ENCODE measurements at places on chromosomes 11 and 22.

- DNase-seq, result no peak
Observed at GRCh38 chr11:131491503-131491902, 121.1 kb downstream of the NTM start.

DNA sequence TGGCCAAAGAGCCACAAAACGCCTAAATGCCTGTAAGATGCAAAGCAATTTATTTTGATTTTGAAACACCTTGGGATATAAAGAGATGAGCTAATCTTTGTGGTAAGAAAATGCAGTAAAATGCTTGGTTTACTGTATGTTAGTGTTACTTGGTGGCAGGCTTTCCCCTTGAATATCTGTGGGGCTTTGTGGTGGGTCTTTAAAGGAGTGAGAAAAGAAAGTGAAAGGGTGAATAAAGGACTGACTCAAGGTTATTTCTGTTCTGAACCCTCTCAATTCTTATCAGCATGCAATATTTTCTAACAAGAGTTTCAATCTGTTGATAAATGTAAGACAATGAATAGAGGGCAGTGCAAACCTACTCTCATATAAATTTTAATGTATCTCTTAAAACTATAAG, 1555.9 kb upstream of the RAG2 start:
- no peak for DNase-seq

DNA sequence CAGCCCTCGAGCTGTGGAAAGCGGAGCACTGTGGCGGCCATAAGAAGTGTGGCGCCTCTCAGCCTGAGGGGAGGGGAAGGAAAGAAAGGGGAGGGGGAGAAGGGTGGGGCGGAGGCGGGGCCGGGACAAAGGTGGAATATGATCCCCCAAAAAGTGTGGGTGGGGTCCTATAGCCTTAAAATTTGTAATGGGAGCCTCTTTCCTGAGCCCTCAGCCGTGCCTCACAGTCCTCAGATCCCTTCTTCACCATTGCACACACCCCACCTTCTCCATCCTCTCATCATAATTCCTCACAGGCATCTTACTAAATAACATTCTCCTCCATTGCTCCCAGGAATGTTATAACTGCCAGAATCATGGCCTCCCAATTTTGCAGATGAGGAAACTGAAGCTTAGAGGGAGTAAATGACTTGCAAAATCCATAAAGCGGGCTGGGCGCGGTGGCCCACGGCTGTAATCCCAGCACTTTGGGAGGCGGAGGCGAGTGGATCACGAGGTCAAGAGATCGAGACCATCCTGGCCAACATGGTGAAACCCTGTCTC, 600 bp upstream of the RAB6A start:
- DNase-seq, result no peak

GRCh38 chr11:76837696-76838677, 22.7 kb upstream of the ACER3 start:
- DNase-seq, result no peak

GRCh38 chr11:76215941-76216340, 9.6 kb upstream of the WNT11 start:
- DNase-seq, result no peak

- DNase-seq, result no peak
Observed at GRCh38 chr11:99708928-99709672, 688.4 kb downstream of the CNTN5 start.

GRCh38 chr22:21741059-21741458, 5.5 kb upstream of the YPEL1 start:
- no peak for DNase-seq

GRCh38 chr22:23384431-23384830, 195.7 kb downstream of the IGLL1 start:
- DNase-seq, result no peak

- no peak for DNase-seq
Observed at GRCh38 chr22:40412441-40412840, 42.0 kb downstream of the SGSM3 start.

GRCh38 chr11:23789938-23790371, 706.9 kb upstream of the LUZP2 start:
- no peak for DNase-seq

DNA sequence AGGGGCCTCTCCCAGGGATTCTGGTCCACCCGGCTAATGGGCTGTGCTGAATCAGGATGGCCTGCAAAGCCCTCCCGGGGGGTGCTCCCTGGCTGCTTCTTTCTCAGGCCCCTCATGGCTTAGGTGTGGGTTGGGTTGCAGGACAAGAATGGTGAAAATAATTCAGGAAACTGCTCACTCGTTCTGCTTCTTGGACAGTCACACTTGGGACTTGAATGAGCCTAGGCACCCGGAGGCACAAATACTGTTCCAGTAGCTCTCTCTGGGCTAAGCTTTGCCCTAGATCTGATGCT, 83.2 kb downstream of the TRIM29 start:
- DNase-seq, result no peak

DNA sequence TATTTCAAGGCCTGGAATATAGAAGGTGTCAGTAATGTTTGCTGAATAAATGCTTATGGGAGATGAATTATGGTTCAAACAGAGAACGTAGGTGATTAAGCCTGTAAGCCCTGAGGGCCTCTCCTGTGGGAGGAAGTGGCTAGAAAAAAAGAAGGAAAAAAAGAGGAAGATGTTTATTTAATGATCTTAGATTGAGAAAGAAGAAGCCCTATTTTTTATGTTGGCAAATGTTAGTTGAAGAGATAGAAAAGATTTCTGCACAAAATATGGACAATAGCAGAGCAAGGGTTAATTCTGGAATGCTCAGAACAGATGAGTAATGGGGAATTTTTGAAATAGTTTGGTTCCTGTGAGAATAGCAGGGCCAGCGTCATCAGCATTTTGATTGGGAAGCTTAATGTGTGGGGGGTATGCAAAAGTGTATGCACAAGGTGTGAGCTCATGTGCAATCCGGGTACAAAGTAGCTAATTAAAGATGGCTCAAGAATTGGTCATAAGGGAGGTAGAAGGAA, 95.7 kb downstream of the TEAD1 start:
- DNase-seq, result no peak

- no peak for DNase-seq
Observed at GRCh38 chr11:109016724-109017123, 351.9 kb downstream of the DDX10 start.

DNA sequence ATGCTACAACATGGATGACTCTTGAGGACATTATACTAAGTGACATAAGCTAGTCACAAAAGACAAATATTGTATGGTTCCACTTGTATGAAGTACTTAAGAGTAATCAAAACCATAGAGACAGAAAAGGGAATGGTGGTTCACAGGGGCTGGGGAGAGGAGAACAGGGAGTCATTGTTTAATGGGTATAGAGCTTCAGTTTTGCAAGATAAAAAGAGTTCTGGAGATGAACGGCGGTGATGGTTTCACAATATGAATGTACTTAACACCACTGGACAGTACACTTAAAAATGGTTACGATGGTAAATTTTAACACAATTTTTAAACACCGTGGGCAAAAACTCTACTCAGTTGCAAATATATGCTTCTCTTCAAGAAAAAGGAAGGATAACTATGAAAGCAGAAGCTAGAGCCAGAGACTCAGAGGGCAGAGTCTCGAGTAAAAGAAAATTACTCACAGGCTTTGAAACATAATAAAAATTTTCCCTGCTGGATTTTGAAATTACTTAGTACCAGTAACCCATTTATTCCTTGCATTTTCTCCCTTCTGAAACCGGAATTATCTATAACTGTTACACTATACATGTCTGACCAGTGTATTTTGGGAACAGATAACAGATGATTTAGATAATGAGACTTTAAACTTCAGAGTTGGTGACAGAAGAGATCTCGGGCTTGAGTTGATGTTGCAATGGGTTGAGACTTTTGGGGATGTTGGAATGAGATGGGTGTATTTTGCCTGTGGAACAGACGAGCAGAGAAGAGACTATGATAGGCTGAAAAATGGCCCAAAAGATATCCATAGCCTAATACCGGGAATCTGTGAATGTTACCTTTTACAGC, 15.0 kb downstream of the MRTFA start:
- no peak for DNase-seq

GRCh38 chr11:1468002-1468401, 18.6 kb downstream of the MOB2 start:
- no peak for DNase-seq

GRCh38 chr11:35100013-35100383, 39.0 kb upstream of the CD44 start:
- DNase-seq, result no peak

DNA sequence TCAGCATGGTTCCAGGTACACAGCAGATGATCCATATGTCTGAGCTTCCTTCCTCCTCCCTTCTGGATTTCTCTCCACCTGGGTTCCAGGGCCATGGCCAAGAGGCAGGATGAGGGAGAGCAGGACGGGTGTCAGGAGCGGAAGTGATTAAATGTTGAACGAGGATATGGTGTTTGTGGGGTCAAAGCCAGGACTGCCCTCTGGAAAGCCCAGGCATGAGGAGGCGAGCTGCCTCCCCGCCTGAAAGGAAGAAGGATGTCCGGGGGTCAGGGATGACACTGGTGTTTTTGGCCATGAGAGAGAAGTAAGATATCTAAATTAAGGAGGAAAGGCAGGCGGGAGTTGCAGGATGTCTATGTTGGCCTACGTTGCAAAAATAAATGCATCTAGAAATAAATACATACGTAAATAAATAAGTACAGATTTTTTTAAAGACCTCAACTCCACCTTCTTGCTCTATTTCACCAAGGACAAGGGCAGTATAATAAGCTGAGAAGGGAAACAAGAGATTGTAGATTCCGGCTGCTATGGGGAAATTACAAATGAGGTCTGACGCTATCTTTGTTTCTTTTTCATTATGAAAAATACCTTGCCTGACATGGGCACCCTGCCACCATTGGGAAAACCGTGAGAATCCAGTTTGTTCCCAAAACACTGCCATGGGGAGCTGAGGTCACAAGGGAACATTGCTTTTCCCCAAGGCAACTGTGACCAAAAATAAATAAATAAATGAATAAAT, 27.6 kb upstream of the LIPT2 start:
- DNase-seq, result no peak

DNA sequence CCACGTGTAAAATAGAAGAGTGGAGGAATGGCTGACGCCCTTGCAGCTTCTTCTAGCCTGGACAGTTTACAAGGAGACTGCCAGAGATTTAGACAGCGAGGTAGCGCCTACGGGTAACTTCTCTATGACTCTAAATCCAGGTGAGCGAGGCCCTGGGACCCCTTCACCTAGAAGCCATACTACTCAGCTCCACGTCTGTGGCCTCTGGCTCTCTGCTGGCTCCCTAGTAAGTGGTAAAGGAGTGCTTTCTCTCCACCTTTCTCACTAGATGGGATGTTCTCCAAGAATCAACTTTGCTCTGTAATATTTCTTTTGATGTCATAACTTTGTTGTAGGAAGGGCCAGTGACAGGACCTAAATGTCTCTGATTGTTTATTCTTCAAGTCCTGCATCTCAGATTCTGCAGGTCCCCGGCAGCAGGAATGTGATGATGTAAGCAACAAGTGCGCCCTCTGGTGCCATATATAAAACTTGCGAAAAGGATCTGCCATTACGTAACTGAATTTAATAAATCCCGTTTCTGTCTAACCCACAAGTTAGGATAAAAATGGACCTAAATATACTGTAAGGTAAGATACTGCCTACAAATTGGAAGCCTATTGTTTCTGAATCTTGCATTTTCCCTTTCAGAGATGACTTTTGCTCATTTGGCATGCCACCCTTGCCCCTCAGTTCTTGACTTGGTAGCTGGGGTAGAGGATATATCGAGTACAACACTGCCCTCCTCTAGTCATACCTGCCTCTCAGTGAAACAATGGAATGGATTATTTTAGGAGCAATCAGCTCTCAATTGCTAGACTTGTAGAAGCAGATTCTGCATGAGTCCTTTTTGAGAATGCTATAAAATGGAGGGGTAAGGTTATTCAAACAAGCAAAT, 11.0 kb upstream of the PTPN5 start:
- no peak for DNase-seq

DNA sequence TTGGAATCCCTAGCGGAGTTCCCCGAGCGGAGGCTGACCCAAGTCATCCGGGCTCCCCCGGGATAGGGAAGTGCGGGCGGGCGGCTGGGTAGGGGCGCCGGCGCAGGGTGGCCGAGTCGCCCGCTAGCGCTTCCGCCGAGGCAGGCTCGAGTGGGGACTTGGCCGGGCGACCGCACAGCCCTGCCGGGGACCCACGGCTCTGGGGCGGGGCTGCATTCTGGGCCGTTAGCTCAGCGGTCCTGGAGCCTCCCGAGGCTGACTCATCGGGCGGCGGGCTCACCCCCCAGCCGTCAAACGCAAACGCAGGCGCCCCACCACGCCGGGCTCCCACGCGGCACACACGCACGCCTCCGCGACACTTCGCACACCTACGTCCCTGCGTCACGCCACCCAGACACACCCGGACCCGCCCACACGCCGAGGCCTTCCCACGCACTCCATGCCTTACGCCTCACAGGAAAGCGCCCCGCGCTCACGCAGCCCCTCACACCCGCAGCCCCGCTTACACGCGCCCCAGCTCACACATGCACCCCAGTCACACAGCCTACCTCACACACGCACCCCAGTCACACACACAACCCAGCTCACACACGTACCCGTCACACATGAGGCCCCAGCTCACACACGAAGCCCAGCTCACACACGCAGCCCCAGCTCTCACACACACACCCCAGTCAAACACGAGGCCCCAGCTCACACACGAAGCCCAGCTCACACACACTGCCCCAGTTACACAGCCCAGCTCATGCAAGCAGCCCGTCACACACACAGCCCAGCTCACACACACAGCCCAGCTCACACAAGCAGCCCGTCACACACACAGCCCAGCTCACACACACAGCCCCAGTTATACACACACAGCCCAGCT, 1.2 kb downstream of the PHLDB1 start:
- DNase-seq, result peak; percentile 85

DNA sequence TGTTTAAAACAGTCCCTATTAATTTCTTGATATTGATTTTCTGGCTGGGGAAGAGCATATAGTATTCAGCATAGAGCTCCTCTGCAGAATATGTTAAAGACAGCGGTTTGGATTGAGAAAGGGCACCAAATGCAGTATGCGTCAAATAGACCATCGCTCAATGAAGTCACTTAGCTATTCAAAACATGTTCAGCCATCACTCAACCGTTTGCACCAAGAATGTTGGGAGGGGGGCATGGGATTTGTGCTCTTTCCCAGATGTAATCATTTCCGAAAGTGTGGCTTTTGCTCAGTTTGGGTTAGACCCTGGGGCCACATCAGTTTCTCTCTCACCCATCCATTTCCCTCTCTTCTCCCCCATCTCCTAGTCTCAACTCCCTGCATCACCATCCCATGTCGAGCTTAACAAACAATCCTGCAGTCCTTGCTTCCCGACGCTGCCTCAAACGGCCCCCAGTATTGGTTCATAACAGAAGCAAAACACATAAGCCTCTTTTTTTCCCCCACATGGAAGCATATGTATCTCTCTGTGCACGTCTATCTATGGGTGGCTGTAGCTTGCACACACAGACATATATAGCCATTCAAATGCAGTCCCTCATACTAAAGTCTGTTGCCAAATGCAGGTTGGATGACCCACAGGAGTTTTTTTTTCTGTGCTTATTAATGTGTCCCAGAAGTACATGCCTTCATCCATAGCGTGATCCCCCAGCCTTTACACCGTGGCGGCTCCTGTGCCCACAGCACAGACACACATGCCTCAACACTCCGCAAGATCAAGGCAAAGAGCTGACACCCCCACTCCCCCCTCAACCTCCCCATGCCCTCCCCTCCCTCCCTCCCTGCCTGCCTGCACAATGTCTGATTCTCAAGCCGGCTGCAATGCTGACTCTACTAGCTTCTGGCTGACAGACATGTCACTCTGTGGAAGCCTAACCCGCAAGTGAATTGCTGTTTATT, 2.6 kb downstream of the CACNG2 start:
- DNase-seq, result no peak

GRCh38 chr11:6682591-6682935, 577 bp downstream of the MRPL17 start:
- DNase-seq, result no peak

- peak; percentile 72 for DNase-seq
Observed at GRCh38 chr11:95089620-95090542, at the start of gene ENDOD1. Gene ENDOD1, plus strand, starts transcription at chr11:95089846. Its CDS starts 82 bp downstream, at chr11:95089928.
